ENCODE measurements at places on chromosomes 4 and X. TPM values are rescaled to one million over a fixed set of nuclear protein-coding genes. Genes with fewer than 3 reads are reported as not detected.

DNA sequence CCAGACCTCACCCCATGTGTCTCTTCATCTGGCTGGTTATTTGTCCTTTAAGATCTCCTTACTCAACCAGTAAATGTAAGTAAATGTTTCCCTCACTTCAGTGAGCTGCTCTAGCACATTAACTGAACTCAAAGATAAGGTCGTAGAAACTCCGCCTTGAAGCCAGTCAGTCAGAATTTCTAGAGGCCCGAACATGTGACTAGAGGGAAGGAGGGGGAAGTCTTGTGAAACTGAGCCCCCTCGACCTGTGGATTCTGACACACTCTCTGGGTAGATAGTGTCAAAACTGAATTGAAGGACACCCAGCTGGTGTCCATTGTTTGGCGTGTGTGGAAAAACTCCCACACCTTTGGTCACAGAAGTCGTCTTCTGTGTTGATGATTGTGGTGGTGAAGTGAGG is 933.9 kb downstream of the ADGRL3 start:
- DNase-seq: no peak
- H3K27ac ChIP-seq: no peak overlapping the region
- no peaks in the 10 kb centered on the region for H3K4me1 ChIP-seq
- H3K4me3 ChIP-seq: no peak overlapping the region

DNA sequence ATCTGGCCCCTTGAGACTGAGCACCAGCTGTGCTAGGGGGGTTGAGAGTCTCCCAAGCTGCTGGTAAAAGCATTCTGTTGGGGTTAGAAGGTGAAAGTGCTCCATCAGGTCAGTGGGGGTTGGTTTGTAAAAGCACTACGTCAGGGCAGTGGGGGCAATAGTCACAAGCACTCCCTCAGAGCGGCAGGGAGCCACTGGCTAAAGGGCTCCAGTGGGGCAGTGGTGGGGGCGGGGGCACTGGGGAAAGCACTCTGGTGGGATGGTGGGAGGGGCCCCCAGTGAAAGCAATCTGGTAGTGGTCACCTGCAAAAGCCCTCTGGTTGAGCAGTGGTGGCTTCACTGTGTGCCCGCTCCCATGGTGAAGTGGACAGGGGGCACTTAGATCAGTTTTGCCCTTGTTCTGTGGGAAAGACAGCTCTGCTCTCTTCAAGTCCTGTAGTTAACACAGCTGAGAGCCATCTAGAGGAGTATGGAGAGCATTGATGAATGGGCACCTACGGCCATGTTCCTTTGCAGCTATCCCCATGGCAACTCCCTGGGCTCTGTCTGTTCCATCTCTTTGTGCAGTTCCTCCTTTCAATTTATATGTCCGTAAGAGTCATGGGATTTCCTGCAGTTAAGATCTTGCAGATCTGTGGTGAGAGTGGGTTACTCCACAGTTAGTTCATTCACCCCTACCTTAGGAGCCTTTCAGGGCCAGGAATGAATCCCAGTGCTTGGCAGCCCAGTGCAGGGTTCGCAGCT is 106.4 kb downstream of the SH3BGRL start:
- H3K36me3 ChIP-seq: no peaks in the 10 kb centered on the region
- DNase-seq: no peak
- no peaks in the 10 kb centered on the region for H3K27me3 ChIP-seq
- H3K4me1 ChIP-seq: no peaks in the 10 kb centered on the region
- H3K27ac ChIP-seq: no peak overlapping the region

DNA sequence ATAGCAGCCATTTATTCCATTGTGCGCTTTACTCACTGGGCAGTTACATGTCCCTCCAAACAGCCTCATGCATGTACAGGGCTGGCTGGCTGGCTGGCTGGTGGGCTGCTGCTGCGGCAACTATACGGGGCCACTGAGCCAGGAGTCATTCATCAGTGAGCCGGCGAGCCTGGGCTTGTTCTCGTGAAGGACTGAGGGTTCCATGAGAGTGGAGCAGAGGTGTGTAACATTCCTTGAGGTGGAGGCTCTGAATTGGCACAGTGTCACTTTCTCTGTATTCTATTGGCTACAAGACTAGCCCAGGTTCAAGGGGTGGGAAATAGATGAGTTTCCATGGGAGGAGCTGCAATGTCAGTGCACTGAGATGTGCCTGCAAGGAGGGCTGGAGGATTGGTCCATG is 89.1 kb downstream of the ARHGAP10 start:
- peaks cover 14% of the 10 kb centered on the region for H3K36me3 ChIP-seq
- H3K4me3 ChIP-seq: no peak overlapping the region
- DNase-seq: no peak
- no peaks in the 10 kb centered on the region for H3K27me3 ChIP-seq

- no peak for DNase-seq
- peaks cover 65% of the 10 kb centered on the region for H3K4me1 ChIP-seq
- H3K27ac ChIP-seq: no peak overlapping the region
- no peaks in the 10 kb centered on the region for H3K27me3 ChIP-seq
- H3K36me3 ChIP-seq: no peaks in the 10 kb centered on the region
- no peak overlapping the region for H3K4me3 ChIP-seq
Measured at GRCh38 chr4:159145992-159146330, 43.1 kb downstream of the RAPGEF2 start.

DNA sequence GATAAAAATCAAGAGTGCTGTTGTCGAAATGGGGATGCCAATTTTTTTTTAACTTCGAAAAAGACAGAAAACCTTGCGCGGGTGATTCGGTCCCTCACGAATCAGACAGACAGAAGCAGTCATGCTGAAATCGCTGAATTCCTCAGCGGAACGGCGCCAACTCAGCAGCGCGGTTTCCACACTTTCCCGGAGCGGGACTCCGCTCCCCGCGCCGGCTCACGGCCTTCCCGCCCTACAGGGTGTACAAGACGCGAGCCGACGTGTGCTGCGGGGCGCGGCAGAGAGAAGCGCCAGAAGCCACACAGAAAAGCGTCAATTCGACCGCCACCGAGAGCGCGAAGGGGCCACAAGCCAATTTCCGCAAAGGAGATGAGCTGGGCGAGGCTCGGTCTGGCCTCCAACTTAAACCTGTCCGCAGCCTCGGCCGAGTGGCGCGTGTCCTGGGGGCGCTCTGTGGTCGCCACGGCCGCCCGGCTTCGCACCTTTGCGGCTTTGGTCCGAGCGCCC is 1.3 kb downstream of the NEXMIF start:
- DNase-seq: no peak
- H3K4me3 ChIP-seq: peak overlapping the region; percentile 61
- no peaks in the 10 kb centered on the region for H3K4me1 ChIP-seq
- H3K36me3 ChIP-seq: no peaks in the 10 kb centered on the region
- H3K27me3 ChIP-seq: no peaks in the 10 kb centered on the region

HTR2C gene
- total RNA-seq: not detected

DNA sequence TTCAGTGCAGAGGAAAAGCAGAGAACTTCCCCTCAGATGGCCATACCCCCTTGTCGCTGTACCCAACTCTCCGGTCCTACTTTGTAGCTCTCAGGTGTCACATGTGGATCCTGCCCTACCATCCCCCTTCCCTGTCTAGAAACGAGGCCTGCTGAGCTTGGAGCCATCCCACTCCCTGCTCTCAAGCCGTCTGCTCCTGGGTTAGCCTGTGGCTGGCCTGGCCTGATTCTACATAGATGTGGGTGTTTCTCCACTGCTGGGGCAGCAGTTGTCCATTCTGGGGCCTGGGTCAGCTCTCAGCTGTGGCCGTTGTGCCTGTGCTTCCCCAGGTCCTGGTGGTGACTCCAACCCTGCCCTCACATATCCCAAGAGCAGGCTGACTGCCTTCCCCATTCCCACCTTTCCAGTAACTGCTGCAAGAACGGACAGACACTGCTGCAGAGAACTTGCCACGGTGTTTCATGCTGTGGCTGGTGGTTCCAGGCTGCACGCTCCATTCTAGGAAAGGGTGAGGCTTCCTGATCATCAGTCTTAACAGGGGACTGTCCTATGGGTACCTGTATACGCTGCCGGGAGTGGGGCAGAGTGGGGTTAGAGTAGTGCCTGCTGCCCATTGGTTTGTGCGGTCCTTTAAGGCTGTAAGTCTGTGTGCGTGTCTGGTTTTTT is 3.6 kb downstream of the IL9R start:
- no peaks in the 10 kb centered on the region for H3K36me3 ChIP-seq
- H3K27me3 ChIP-seq: no peaks in the 10 kb centered on the region
- H3K4me3 ChIP-seq: no peak overlapping the region
- no peaks in the 10 kb centered on the region for H3K4me1 ChIP-seq

SHOX gene
- total RNA-seq: 0.17 TPM

DNA sequence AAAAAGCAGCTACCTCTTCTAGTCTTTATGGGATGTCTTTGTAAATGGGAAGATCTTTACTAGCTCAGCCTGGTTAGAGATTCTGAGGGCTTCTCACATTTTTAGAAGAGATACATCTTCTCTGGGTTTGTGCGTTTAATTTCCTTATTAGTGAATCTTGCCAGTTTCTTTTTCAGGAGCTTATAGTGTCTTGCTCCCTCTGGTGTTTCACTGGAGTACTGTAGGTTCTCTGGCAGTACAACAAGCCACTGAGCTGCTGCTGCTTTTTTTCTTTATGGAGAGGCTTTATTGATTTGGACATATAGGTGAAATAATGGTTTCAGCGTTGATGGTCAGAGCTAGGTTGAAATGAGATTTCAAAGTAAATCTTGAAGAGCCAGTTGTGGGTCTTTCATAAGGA is 82.9 kb downstream of the LAS1L start:
- no peaks in the 10 kb centered on the region for H3K27me3 ChIP-seq
- no peak overlapping the region for H3K4me3 ChIP-seq
- no peak overlapping the region for H3K27ac ChIP-seq
- no peaks in the 10 kb centered on the region for H3K4me1 ChIP-seq
- no peaks in the 10 kb centered on the region for H3K36me3 ChIP-seq
- DNase-seq: no peak

- DNase-seq: no peak
- no peaks in the 10 kb centered on the region for H3K27me3 ChIP-seq
- no peaks in the 10 kb centered on the region for H3K36me3 ChIP-seq
- H3K4me3 ChIP-seq: no peak overlapping the region
- no peak overlapping the region for H3K27ac ChIP-seq
- H3K4me1 ChIP-seq: peaks cover 41% of the 10 kb centered on the region
Measured at GRCh38 chr4:150126864-150127203, 48.6 kb downstream of the DCLK2 start.

DNA sequence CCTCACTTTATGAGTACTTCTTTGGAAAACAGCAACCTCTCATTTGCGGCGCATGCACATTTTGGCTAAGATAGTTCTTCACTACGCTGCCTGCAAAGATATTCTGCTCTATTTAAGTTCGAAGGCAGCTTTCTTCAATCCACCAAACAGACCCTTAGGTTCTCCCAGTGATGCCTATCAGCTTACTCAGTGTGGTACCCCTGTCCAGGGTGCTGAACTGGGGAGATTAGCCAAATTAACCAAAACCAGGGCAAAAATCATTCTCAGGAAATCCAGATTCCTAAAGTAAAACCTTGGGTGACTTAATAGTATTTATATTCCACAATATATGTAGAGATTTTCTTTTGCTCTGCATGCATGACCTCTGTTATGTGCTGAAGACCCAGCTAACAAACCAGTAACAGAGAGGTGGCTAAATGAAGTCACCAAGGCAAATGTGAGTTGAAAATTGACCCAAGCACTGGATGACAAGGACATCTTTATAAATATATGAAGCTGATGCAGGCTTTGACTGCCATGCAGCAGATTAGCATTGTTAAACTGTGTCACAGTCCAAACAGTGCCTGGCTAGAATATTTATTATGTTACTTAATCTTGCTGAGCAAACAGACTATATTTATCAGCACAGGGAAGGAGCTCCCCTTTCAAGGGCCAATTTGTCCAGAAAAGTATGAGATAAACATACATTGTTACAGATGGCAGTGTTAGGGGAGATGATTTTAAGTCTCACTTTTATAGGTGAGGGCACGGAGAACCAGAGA is 418.2 kb downstream of the STIM2 start:
- DNase-seq: no peak
- H3K4me3 ChIP-seq: no peak overlapping the region
- no peaks in the 10 kb centered on the region for H3K27me3 ChIP-seq
- no peak overlapping the region for H3K27ac ChIP-seq
- no peaks in the 10 kb centered on the region for H3K4me1 ChIP-seq
- no peaks in the 10 kb centered on the region for H3K36me3 ChIP-seq

PPEF2 gene
- total RNA-seq: not detected

DNA sequence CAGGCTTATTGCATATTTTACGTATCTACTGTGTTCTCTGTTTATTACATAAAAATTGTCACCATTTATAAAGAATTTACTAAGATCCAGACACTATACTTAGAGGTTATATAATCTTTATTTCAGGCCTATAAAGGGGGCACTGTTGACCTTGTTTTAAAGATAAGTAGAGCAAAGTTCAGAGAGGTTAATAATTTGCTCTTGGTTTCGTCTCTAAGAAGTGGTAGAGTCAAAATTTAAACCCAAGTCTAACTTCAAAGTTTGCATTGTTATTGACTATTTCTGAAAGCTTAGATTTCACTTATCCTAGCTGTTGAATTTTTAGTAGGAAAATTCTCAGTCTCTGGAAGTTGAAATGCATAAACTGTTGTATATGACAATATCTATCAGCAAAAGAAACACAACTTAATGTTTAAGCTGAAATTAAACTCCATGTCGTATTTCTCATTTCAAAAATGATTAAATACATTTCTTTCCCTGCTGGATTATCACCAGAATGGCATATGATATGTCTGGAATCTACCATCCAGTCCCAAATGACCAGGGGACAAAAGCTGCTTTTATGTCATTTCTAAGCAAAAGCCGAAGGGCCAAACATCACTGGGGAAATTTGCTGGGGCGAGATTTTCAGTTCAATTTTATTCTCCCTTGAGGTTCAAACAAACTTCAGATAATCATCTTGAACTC is 138.4 kb downstream of the SLC7A11 start:
- H3K27me3 ChIP-seq: no peaks in the 10 kb centered on the region
- no peak for DNase-seq
- H3K4me1 ChIP-seq: no peaks in the 10 kb centered on the region
- H3K27ac ChIP-seq: no peak overlapping the region

GPRASP1 gene
- total RNA-seq: 14.9 TPM

DNA sequence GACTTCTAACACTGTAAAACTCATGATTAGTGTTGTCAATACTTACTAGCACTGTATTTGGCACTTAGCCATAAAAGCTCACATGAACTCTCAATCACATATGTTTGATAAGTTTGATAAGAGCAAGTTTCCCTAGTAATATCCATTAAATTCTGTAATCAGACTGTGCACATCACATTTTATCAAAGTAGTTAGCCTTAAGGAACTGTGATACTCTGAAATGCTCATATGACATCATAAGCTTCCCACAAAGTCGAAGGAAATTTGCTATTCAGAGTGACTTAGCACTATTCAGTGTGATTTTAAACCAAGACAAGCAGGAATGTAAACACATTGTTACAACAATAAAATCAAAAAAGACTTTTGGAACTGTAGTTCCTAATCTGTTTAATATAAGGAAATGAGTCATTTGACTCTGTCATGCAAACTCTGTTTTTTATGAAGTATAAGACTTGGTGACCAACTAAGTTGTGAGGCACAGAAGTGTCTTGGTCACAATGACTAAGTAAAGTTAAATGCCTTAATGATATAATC is 6.7 kb downstream of the SLC7A11 start:
- no peak overlapping the region for H3K4me3 ChIP-seq
- peaks cover 8% of the 10 kb centered on the region for H3K4me1 ChIP-seq
- H3K27me3 ChIP-seq: no peaks in the 10 kb centered on the region
- no peak for DNase-seq
